NCI-H2029 treated with DMSO at 0.1 percent for 48 hours (cell line): ENCODE measurements at places on chromosomes 6 and 20.

- no peak for DNase-seq
Measured at GRCh38 chr6:11202513-11203305, 29.8 kb downstream of the NEDD9 start.

- peak; percentile 95 for DNase-seq
Measured at GRCh38 chr6:22717915-22718314, 148.5 kb downstream of the HDGFL1 start.

DNA sequence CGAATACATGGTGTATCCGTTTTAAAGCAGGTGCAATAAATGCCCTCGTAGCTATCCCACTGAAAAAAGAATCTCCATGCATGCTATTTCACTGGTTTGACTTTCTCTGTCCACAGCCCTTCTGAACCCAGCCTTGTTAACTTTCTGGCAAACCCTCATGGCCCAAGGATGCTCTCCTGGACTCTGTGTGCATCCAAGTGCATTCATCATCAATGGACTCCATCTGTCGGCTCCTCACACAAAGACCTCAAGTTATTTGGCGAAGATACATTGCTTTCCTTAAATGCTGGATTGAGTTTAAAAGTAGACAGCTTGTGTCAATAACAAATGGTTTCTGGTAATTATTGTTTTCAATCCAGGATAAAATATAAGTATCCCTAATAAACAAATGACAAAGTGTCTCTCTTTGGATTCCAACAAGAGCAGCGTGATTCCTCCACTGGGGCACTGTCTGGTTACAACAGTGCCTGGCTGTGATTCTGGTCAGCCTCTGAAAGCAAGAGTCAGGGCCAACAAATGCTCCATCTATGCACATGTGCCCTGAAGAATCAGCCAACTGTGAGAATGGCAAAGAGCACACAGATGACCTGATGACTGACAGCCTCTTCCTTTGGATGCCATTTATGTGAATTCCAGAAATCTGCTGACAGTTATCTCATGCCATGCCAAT, 55.7 kb downstream of the FYN start:
- no peak for DNase-seq

DNA sequence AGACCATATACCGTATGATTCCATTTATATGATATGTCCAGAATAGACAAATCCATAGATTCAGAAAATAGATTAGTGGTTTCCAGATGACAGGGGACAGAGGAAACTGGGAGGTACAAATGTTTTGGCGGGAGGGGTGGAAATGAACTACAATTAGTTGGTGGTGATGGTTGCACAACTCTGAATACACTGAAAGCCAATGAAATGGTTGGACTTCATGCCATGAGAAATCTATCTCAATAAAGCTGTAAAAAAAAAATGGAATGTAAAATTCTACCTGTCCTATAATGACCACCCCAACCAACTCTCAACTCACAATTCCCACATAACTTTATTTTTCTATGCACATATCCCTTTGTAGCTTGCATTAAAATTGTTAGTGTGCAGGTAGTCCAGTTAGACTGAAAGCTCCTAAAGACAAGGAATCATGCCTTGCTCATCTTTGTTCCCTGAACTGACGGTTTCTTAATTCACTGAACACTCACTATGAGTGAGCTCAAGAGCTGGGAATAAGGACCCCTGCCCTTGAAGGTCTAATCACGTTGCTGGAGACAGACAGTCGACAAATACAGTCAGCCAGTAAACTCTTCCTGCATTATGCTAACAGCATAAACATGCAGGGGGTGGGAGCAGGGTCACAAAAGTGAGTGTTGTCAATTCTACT, 1.4 kb downstream of the DCDC2 start:
- no peak for DNase-seq

DNA sequence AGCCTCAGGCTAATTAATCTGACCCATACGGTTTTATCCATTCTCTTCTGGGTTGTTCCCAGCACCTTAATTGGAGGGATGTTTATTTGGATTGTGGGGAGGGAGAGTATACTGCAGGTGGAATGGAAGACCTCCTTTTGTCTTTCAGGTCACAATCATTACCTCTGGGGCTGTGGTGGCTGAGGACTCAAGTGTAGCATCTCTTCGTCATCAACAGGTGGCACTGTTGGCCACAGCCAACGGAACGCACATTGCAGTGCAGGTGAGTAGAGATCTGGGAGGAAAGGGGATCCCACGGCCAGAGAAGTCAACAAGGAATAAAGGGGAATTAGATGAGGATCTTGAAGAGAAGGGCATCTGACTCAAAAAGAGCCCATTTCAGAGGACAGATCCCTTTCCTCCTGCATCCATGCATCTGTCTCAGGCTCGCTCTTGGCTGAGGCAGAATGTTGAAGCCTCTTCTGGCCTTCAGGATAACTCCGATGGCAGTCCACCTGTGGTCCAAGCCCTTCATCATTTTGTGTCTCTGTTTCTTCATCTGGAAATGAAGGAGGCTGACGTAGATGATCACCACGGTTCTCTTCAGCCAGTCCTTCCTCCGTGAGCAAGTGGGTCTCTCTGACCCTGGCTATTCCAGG, 3.2 kb upstream of the DEF6 start:
- DNase-seq, result peak; percentile 10

- DNase-seq, result no peak
Measured at GRCh38 chr20:47795214-47795907, 10.1 kb upstream of the SULF2 start.
